Endothelial cell (in vitro differentiated cells): ENCODE measurements at places on chromosomes 12 and 14. TPM values are rescaled to one million over a fixed set of nuclear protein-coding genes. Genes with fewer than 3 reads are reported as not detected.
A peak's percentile ranks its signal among the peaks of the same experiment; 100 is the strongest.

The TAS2R13 gene
- total RNA-seq: 0.90 TPM

DNA sequence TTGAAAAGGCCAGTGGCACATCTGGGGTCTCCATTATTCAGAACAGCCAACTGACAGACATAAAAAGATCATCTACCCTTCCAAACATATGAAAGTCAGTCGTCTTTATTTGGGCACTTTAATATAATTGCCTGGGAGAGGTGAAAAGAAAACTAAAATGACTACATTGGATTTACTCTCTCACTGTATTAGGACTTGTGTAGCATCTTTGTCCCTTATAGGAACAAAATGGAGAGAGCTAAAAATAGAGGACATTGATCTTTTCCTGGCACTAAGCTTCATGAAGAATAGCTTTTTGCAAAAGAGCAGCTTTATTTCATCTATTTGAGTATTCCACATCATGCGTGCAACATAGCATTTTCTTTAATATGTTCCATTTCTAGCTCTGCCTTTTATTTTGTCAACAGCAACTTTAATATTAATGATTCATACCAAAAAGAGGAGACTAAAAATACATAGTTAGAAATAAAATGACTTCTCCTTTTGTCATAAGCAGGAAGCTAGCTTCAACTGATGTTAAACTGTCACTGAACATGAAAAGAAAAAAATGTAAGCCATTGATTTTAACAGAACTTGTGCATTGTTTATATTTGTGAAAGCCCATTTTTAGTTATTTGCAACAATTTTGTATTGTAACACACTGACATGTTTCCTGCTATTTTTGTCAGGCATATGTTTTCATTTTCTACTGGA, 254.6 kb downstream of the SEC23A start:
- DNase-seq: no peak

- DNase-seq: no peak
These were observed 80.9 kb upstream of the SLC38A2 start for GRCh38 chr12:46453428-46453827.

DNA sequence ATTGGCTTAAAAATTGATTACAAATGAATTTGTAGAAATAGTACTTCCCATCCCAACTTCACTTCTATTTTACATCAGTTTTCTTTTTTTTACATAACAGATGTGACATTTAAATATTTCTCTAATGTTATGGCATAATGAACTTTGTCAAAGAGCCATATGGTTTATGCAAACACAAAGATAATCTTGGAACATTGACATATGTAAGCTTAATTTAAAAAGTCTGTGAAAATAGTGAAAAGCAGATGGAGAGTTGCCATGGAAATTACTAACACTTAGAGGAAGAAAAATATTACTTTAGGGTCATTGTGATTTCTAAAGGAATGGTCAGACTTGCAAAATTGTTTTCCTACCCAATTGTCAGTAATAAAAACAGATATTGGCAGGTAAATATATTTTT, 232.4 kb downstream of the AEBP2 start:
- no peak for DNase-seq

- DNase-seq: no peak
These were observed 20.5 kb upstream of the CORO1C start for GRCh38 chr12:108751821-108752220.

- no peak for DNase-seq
These were observed 76.5 kb downstream of the FBXL14 start for GRCh38 chr12:1517734-1518525.

- DNase-seq: no peak
These were observed 37.5 kb upstream of the CIT start for GRCh38 chr12:119914666-119915065.

- DNase-seq: no peak
These were observed 717 bp downstream of the PPHLN1 start for GRCh38 chr12:42326541-42327226.

- DNase-seq: peak; percentile 43
These were observed 602 bp downstream of the CHFR start for GRCh38 chr12:132886529-132887477.

The SPX gene
- total RNA-seq: 0.18 TPM

DNA sequence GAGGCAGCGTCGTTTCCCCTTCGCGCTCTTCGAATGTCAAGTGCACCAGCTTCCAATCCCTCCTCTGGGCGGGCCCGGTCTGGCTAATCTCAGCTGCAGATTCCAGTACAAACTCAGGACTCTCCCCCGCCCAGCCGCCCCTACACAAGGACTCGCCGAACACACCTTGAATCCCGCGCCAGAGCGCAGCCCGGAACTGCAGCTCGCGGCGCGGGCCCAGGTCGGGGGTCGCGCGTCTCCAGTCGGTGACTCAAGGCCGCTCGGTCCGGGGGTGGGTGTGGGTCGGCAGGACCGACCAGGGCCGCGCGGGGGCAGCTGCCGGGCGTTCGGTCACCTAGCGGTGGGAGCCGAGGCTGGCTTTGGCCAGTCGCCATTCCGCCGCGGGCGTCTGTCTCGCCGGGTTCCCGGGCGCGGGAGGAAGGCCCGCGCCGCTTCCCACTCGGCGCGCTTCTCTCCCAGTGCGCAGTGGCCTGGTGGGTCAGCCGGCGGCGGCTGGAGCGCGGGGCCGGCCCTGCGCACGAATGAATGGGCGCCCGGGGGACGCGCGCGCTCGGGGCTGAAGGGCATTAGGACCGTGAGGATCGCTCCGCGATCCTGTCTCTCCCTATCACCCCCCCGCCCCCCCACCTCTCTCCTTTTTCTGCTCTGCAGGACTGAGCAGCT, at the start of gene GALNT16:
Gene GALNT16, plus strand, starts transcription at position 632 of the 663 bp plus-strand sequence. CDS start 133 bp downstream, outside the sequence.
- DNase-seq: peak; percentile 69

- no peak for DNase-seq
These were observed 179.3 kb downstream of the ADCK1 start for GRCh38 chr14:77979171-77979570.

DNA sequence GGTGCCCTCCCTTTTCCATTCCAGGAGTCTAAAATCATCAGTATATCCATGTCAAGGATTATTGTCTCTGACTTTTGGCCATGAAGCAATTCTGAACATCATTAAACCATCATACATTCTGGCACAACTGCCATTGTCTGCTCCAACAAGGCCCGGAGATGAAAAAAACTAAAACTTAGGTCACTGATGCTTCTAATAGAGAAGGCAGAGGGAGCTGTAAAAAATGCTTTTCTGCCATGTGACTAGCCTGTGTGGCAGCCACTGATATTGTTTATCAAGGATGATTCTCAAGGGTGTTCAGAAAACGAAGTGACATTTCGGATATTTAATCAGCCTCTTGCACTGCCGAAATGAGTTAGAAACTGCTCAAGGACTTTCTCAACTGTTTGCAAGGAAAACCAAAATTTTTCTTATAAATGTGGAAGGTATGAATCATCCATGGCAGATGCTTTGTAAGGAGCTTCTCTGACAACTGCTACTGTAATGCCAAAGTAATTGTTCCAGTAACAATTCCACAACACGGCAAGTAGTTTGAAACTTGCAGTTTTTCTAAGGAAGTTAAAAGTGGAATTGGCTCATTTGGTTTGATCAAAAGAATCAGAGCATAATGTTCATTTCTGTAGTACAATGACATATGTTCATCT, 1076.5 kb upstream of the FLRT2 start:
- no peak for DNase-seq

The STYK1 gene
- total RNA-seq: 11.4 TPM

DNA sequence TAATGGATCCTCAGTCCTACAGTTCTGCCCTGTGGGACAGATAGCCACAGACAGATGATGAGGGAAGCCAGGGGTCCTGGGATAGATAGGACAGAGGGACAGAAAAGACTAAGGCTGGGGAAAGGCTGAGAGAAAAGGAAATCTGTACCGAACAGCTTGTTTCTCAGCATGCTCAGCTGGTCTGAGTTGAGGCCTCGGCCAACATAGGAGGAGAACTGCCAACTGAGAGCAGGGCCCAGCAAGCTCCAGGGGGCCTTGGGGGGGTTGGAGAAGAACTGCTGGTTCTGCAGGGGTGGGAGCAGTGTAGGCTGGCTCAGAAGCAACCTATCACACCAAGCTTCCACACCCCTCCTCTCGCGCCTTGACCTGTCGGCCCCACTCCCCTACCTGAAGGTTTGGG, 10.1 kb downstream of the IL23A start:
- no peak for DNase-seq

DNA sequence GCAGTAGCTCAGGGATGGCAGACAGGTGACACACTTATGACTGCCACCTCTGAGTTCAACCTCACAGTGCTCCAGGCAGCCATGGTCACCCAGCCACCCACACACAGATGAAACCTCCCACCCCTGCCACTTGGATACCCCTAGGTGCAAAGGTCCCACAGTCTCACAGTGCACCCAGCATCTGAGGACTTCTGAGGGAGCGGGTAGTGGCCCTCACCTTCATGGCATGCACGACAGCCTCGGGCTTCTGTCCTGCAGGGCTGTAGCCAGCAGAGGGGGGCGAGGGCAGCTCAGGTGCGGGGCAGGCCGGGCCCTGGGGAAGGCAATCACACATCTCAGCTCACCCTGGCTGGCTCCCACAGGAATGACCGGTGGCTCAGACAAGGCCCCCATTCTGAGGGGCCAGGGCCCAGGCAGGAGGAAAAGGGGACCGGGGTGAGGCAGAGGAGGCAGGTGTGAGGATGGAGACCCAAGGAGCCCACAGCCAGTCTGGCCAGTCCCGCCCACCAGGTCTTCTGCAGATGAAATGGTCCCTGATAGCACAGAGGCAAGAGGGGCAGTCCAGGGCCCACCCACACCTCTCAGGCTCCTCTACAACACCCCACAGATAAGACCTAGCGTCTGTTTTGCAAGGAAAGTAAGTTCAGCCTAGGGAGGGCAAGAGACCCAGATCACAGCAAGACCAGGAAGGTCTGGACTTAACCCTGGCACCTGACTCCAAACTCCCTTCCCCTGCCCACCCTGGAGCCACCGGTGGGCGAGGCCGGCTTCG, 35.8 kb downstream of the CCNK start:
- no peak for DNase-seq

The ATL1 gene
- 4.7 TPM for total RNA-seq

GRCh38 chr12:107127482-107128430, 34.4 kb upstream of the CRY1 start:
- DNase-seq: no peak

- DNase-seq: no peak
These were observed 52.3 kb upstream of the KCNA5 start for GRCh38 chr12:4991373-4991772.

DNA sequence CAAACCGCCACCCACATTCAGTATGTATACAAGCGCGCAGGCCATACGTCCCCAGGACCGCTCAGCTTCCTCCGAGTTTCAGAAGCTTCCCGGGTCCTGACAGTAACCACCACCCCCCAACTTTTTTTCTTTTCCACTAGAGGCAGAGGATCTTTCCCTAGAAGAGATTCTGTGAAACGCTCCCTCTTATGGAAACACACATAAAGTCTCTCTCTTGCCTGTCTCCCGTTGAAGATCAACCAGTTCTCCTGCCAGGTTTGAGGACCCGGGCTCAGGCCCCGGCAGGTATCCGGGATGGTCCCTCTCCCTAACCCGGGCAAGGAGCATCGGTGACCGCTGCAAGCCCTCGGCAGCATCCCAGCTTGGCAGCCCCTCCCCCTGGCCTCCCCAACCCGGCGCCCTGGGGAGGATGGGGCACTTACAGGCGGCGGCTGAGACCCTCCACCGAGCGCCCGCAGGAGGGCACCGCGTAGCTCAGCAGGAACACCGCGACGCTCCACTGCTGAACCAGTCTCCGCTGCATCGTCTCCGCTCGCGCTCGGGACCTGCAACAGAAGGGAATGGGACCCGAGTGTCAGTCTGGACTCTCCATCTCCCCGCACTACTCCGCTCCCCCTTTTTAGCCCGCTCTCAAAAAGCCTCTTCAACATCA, 3.4 kb downstream of the PTHLH start:
- peak; percentile 37 for DNase-seq

- DNase-seq: no peak
These were observed 159.0 kb downstream of the LRIG3 start for GRCh38 chr12:58761308-58761707.

DNA sequence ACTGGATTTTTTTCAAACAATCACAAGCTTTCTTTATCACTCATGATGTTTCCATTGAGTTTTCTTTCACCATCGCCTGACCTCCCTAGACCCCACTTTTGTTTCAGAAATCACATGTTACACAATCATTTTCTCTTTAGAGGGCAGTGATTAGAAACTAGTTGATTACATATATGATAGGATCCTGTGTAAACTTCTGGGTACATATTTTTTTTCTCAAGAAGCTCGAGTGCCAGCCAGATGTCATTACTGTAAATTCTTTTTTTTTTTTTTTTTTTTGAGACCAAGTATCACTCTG, 62.4 kb upstream of the PSMA6 start:
- DNase-seq: no peak

DNA sequence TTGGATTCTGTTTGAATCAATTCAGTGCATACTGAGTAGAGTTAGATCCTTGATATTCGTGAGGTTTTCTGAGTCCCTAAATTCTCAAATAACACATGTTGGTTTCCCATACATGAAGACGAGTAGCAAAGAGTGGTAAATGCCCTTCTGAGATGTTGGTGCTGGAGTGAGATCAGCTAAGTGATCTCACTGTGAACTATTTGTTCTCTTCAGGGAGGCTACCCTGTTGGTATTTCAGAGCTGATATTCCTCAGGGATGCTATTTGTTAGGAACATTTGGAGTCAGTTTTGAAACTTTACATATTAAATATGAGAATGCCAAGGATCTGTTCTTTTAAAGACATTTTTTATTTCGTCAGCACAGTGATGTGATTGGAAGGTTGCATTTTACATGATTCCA, 54.7 kb downstream of the SUSD6 start:
- DNase-seq: no peak

The TMEM229B gene
- total RNA-seq: 0.08 TPM

DNA sequence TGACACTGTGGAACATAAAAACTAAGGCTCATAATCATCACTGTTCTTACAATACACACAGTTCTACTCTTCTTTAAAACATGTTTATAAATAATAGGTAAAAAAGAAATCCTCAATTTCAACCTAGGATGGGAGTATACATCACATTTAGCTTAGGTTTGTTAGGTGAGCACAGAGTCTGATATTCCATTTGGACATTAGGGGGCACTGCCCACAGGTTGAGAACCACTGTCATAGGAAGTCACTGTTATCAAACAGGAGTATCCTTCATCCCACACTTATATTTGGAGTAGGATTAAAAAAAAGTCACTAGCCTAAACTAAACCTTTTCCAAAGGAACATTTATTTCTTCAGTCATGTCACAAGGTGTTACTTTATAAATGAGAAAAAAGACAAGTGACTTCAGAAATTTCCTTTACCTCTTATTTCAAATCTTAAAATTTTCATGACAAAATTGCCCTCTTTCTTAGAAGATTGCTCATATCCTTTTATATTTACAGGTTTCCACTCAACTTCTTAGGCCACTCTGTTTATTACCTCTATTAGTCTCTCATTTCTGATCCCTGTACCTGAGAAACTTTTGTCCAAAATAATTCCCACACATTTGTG, 240.6 kb downstream of the CPNE8 start:
- DNase-seq: peak; percentile 12

DNA sequence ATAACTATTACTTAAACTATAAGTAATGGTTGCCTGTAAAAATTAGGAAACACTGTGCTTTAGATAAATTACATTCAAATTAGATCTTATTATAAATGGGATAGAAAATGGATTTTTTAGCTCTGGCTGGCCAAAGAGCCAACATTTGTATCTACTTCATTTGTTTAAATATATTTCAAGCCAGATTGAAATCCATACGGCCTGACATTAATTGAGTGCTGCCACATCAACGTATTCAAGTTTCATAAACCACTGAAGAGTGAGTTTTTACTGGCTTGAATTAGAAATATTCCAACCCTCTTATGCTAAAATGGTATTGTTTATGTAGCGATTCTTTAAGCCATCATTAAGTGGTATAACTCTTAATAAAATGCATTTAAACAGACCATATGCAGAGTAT, 133.3 kb downstream of the VRK1 start:
- no peak for DNase-seq
